ENCODE measurements at places on chromosomes 7 and 10.
A peak's percentile ranks its signal among the peaks of the same experiment; 100 is the strongest.

- DNase-seq = no peak
These were observed 78.4 kb downstream of the RNF216 start for GRCh38 chr7:5702876-5703571.

DNA sequence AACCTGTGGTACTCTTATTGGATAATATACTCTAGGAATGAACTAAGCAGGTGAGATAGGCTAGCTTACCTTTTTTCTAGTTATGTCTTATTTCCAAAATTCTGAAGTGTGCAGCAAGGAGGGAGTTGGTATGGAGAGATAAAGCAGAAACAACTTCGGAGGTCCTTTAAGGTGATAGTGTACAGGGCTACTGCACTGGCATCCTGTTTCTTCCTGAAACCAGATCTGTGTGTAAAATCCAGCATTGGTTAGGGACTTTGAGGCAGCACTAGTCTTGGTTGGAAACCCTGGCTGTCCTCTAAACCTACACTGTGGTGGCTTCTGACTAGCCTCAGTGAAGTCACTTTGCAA is 66.9 kb upstream of the STRIP2 start:
- no peak for DNase-seq

GRCh38 chr10:119834188-119834587 is 38.5 kb downstream of the MCMBP start:
- DNase-seq = peak; percentile 20

- DNase-seq = no peak
These were observed 398.5 kb downstream of the REEP3 start for GRCh38 chr10:63919575-63920279.

DNA sequence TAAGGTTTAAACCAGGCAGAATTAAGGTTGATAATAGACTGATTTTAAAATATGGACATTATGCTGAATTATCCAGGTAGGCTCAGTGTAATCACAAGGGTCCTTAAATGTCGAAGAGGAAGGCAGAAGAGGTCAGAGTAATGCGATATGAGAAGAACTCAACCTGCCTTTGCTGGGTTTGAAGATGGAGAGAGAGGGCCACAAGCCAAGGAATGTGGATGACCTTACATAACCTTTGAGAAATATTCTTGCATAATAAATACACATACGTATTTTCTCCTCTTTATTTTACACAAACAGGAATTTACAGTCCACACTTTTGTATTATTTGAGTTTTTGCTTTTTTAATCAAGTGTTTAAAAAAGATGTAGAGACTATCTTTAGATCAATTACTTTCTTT is 88.5 kb downstream of the ST7 start:
- no peak for DNase-seq

DNA sequence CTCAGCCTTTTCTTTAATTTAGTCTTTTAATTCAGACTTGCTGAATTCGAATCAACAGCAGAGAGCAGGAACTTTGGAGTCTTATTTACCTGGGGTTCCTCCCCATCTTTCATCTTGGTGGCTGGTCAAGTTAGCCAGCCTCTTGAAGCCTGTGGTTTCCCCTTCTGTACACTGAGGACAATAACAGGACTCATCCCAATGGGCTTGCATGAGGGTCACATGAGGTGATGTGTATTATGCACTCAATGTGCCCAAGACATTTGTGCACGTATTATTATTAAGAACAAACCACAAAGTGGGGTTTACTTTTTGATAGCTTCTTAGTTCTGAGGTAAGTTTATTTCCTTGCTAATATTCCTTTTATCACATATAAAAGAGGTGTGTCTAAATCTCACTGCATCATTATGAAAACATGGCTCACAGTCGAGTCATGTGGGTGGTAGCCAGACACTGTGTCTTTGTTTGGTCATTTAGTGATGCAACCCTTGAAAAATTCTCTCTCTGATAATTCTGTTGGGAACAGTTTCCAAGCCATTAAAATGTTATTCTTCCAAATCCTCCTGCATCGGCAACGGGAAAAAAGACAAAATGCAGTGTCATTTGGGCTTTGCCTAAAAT is 86.5 kb upstream of the GRB10 start:
- no peak for DNase-seq

DNA sequence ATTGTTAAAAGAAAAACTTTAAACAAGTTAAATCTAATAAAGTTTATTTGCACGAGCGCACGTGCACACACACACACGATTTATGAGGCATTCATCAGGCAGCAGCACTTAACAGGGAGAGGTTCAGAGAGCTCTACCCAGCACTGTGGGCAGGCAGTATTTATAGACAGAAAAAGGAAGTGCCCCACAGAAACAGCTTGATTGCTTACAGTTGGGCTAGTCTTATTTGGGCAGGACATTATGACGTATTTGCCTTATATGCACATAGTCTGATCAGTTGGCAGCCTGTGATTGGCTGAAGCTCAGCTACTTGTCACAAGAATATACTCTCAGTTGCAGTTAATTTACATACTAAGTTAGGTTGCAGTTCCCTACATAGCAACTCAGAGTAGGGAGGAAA is 1.2 kb upstream of the SDHAF3 start:
- no peak for DNase-seq

- peak; percentile 85 for DNase-seq
These were observed 82.1 kb upstream of the PDGFA start for GRCh38 chr7:601595-602340.

DNA sequence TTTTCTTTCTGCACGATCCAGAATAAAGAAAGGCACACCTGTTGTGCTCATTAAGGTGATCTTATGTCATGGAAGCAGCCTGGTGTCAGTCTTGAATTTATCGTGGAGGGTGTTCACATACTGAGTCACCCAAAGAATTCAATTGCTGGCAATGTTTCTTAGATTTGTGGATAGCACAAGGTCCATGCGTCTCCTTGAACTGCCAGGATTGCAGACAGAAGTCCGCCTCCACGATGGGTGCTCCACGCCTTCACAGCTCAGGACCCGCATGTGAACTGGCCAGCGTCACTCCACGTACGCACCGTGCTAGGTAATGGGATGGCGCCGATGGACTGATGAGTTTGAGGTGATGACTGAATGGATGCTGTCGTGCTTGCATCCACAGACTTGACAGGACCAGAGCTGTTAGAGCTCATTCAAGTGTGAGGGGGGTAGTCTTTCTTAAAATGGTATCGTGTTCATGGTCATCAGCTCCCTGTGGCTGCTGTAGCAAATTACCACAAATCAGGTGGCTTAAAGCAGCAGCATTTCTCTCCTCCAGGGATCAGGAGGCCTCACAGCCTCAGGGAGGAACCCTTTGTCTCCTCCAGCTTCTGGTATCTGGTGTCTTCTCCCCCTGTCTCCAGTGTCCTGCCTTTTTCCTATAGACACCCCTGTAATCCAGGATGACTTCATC is 65.4 kb upstream of the DNAJB6 start:
- no peak for DNase-seq

DNA sequence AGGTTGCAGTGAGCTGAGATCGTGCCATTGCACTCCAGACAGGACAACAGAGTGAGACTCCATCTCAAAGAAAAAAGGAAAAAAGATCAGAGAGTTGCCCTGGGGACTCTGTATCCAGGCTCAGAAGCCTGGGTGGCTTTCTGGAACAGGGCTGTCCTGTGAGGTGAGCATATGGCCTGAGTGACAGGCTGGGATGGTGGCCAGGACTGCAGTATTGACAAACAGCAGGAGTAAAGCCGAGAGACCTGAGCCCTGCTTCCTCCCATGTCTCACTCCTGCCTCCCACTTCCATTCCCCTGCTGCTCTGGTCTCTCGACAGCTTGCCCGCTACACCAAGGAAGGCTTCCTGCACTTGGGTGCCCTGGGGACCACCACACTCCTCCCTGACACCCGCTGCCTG is 578.5 kb downstream of the GALNT17 start:
- DNase-seq = no peak

GRCh38 chr7:108448584-108449505 is 7.4 kb downstream of the NRCAM start:
- no peak for DNase-seq

- DNase-seq = no peak
These were observed 7.5 kb downstream of the AS3MT start for GRCh38 chr10:102876747-102877153.

- no peak for DNase-seq
These were observed 233.0 kb downstream of the DNAJB9 start for GRCh38 chr7:108802650-108803049.

- no peak for DNase-seq
These were observed 36.0 kb upstream of the NRG3 start for GRCh38 chr10:81838950-81839349.
